DMS53 (cell line): ENCODE measurements at places on chromosomes 3 and 15.

DNA sequence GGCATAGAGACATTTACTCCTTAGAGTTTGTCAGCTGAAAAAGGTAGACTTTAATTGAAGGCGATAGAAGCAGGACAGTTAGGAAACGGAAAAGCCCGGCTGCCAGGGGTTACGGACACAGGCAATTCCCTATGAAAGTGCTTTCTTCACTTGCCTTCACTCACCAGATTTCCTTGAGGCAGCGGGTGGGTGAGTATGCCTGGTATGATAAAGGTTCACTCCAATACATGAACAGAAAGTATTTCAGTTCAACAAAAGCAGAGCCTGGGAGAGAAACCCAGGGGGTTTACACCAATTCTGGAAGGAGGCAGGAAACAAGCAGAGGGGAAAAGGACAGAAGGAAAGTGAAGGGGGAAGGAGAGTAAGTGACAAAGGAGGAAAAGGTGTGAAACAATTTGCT lies 53.9 kb downstream of the QTRT2 start:
- DNase-seq = no peak

DNA sequence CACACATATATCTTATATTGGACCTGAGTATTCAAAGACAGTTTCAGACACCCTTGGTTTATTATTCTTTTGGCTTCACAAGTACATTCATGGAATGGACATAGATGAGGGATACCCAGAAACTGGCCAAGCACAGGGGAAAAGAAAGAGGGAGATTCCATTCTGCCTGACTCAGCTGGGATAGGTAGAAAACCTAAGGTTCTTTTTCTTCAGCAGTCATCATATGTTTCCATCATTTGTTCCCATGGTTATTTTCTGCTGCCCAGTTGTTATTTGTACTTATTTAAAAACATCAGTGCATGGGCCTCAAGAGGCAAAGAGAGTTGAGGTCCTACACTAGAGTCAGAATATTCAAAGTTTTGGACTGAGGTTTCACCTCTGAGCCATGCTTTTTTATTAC lies 91.8 kb downstream of the FILIP1L start:
- DNase-seq = peak; percentile 45

- peak; percentile 68 for DNase-seq
Observed at GRCh38 chr3:39707314-39707909, 102.0 kb upstream of the MYRIP start.

DNA sequence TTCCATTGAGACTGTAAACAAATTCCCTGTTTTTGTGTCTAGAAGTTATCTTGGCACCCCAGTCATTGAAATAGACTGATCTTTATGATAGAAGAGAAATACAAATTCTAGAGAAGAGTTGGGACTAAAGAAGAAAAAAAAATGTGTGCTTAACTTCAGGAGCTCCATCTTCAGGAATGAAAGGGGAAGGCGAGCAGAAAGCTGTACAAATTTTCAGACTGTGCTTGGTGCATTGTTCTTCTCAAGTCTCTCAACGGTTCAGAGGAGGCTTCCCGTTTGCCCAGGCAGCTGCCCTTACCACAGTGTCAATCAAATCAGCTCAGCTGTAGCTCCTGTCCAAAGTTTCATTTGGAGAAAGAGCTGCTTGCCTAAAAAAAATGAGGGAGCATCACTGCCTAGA lies 41.7 kb downstream of the OXSM start:
- DNase-seq = peak; percentile 6

DNA sequence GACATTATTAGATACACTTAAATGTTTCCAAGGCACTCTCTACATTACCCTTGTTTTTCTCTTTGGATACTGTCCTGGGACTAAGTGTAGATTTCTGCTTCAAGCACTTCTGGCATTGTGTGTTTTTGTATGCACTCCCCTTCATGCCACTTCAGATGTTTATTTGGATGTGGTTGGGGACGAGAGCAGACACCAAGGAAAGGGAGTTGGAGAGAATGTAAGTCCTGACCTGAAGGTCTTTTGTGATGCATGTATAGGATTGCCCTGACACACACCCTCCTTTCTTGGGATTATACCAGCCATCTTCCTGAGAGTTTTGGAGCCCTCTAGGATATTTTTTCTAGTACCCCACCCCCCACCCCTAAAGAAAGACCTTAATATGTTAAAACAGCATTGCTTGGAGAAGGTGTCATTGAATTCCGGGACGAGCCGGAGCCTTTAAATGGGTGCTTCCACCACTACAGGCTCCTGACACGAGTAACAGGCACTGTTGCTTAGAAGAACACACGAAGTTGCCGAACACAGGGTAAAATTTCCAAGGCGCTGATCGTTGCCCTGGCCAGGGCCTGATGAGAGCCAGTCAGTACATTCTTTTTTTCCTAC lies 22.7 kb downstream of the PSMD6 start:
- peak; percentile 1 for DNase-seq

DNA sequence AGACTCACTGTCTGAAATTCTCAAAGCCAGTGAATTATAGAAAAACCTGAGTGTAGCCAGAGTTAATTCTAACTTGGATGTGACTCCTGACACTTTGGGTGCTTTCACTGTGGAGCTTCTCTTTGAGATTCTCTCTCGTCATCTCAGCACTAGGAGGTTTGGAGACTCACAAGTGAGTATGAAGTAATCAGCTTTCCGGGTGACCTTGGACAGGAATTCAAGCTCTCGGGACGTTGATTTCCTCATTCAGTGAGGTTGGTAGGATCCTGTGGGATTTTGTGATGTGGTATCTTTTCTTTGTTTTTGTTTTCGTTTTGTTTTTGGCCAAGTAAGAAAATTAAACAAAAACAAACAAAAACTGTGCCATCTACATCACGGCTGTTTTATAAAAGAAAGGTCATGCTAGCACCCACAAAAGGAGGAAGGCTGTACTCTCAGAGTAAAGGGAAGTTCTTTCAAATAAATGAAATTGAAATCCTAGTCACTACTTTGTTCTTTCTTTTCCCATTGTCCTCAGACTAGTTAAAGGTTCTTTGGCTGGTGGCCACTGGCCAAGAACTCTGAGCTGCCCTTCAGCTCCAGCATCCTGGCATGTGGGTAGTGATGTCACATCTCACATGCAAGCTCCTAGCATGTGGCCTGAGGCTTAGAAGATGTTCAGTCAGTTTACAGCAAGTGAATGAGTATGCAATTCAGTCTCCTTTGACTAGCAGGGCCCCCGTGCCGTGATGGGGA lies 263.3 kb upstream of the TPM1 start:
- no peak for DNase-seq

- no peak for DNase-seq
Observed at GRCh38 chr3:62636235-62636826, 238.9 kb downstream of the CADPS start.

DNA sequence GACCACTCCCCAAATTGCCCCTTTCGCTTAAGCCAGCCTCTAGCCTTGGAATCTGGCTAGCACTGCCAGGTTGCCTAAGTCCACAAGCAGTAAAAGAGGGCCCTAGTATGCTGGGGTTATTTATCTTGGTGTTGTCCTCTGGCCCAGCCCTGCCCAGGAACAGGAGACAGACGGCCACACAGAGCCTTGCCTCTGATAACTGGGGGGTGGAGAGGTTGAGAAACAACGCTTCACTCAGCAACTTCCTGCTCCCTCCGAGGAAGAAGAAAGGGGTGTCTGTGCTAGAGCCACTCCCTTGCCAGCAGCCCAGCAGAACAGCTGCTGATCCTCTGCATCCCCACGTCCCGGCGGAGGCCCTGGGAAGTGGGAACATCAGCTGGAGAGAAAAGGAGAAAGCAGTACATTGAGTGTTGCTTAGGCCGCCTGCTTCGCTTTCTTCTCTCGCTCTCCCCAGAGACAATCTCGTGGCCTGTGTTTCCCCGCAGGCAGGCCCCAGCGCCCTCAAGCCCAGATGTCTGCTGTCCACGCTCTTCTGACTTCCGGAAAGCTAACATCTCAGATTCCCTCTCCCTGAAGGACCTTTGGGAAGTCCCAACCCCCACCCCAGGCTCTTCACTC lies 22.6 kb upstream of the C3orf70 start:
- no peak for DNase-seq

- DNase-seq = peak; percentile 10
Observed at GRCh38 chr3:188194332-188194731, 40.4 kb downstream of the LPP start.

GRCh38 chr3:11120091-11120805 lies 34.0 kb upstream of the HRH1 start:
- no peak for DNase-seq

- DNase-seq = peak; percentile 2
Observed at GRCh38 chr3:14375192-14375591, 27.2 kb upstream of the SLC6A6 start.

- no peak for DNase-seq
Observed at GRCh38 chr3:156731813-156732212, 57.4 kb downstream of the TIPARP start.

GRCh38 chr15:51265037-51265555 lies 73.3 kb downstream of the CYP19A1 start:
- no peak for DNase-seq

DNA sequence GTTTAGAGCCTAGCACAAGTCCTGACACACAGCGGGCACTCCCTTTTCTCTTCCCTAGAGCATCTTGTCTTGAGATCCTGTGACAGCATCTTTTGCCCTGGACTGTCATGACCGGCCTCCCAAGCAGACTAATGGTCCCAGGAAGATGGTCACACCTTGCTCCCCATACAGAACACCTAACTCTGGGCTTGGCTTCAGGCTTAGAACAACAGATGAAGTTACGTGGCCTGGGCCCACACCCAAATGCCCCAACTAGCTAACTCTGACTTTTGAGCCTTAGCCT lies 781 bp upstream of the IP6K1 start:
- DNase-seq = no peak

GRCh38 chr3:39592311-39593050 lies 125.0 kb downstream of the MOBP start:
- peak; percentile 0 for DNase-seq

DNA sequence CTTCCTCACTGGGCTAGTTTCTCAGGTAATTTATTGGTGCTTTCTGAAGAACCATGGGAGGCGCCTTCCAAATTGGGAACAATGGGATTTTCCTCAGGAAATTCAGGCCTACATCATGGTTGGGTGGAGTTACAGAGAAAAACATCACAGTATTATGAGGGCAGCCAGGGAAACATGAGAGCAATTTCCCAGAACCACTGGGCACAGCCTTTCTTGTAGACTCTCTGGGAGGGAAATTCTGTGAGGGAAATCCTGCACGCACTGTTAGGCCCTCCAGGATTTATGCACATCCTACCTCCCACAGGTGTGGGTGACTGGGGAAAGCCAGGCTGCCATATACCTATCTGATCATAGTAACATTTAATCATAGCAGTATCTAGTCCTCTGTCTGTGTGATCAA lies 13.2 kb downstream of the POPDC2 start:
- DNase-seq = no peak

- DNase-seq = no peak
Observed at GRCh38 chr3:100852840-100853239, 140.4 kb downstream of the ABI3BP start.

DNA sequence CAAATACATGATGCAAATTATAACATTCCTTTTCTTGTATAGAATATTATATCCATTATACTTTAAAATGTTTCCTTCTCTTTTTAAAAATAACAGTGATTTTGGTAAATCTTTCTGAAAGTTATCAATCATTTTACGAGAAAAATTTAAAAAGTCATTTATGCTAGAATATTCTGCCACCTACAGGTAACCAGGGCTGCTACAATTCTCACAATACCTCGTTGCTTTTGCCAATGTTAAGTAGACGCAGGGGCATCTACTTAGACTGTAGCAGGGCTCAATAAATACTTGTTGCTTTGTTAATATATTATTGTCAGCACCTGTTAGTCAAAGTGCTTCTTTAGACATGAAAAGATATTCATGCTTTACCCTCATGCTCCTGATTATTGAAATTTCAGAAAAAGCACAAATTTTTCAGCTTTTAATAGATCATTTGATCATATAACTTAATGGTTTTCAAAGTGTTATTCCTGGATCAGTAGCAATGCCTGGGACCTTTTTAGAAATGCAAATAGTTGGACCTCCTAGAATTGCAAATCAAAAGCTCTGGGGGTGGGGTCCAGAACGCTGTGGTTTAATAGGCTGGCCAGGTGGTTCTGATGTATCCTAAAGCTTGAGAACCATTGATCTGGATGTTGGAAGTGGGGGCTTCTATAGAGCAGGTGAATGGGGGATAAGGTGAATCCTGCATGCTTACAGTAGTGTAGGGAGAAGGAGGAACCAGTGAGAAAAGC lies 223.6 kb upstream of the PDZRN3 start:
- DNase-seq = peak; percentile 47

DNA sequence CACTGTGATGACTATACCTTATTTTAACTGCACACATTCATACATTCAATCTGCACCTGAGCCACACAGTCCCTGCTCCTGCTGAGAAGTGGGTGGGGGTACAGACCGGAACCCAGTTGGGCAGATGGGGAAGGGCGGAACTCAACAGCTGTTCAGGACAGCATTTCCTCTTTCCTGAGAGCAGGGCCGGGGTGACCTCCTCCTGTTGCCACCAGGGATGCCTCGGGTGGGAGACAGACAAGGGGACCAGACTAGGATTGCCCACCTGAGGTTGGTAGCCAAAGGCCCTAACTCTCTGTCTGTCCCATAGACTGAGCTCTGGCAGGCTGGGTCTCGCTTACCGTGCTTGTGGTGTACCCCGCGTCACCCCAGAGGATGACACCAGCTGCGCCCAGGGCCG lies 3.9 kb downstream of the HYAL2 start:
- no peak for DNase-seq

DNA sequence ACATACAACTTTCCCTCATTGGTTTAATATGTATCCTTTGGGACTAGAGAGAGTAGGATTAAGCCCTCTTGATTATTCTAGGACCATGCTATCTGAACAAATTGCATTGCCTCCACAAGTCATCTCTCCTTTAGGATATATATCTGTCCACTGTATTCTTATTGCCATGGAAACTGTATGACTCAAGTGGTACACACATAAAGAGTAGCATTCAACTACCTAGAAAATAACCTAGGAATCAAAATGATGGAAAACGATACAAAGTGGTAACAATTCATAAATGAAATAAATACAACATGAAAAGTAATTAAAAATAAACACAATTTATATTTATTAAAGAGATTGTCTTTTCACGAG lies 212.1 kb upstream of the P2RY1 start:
- DNase-seq = peak; percentile 9

GRCh38 chr15:76978522-76979330 lies 16.2 kb upstream of the PSTPIP1 start:
- no peak for DNase-seq

- no peak for DNase-seq
Observed at GRCh38 chr15:32668942-32669341, 27.4 kb downstream of the SCG5 start.

DNA sequence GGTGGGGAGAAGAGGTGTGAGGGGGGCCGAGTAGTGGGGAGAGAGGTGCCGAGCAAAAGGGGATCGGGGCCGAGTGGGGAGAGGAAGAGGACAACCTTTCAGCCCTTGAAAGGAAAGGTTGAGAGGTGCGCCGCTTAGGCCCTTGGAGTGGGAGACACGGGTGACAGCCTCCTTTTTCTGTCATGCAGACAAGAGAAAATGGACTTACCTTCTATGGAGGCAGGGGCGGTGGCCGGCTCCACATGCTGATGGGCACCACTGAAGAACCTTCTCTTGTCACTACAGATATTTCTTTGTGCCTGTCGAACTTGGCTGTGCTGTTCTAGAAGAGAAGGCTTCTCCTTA lies 421 bp downstream of the KLHL18 start:
- peak; percentile 29 for DNase-seq

- peak; percentile 30 for DNase-seq
Observed at GRCh38 chr3:155553780-155554179, 191.1 kb downstream of the PLCH1 start.
